ENCODE measurements at places on chromosomes 11 and 22. TPM values are rescaled to one million over a fixed set of nuclear protein-coding genes. Genes with fewer than 3 reads are reported as not detected.

KRTAP5-7 gene
- not detected for total RNA-seq

ADORA2A gene
- total RNA-seq, result 1.4 TPM

MS4A6E gene
- not detected for total RNA-seq

MYOD1 gene
- total RNA-seq, result not detected

CCDC87 gene
- total RNA-seq, result not detected

PLEKHA7 gene
- 2.8 TPM for total RNA-seq

LINC01488 gene
- total RNA-seq, result not detected

OR52N4 gene
- total RNA-seq, result not detected

MS4A3 gene
- not detected for total RNA-seq

SPTBN2 gene
- 46.9 TPM for total RNA-seq

OR51V1 gene
- total RNA-seq, result not detected

TYMP gene
- total RNA-seq, result 54.4 TPM

MYRF gene
- 0.16 TPM for total RNA-seq

PARVG gene
- total RNA-seq, result not detected

Data from MCF 10A (cell line).